Caki2 (cell line): ENCODE measurements at places on chromosomes 2 and 18. TPM values are rescaled to one million over a fixed set of nuclear protein-coding genes. Genes with fewer than 3 reads are reported as not detected.

The SLC5A7 gene
- not detected in 2 replicates for total RNA-seq

The CCDC85A gene
- 0.54 and 0.70 TPM in 2 replicates for total RNA-seq

The RPS27A gene
- total RNA-seq, result 1,837 and 2,150 TPM in 2 replicates

The MEIS1 gene
- total RNA-seq, result 2.7 TPM in 2 replicates

The DAPL1 gene
- not detected in 2 replicates for total RNA-seq

The GALNT3 gene
- 0.37 and 0.43 TPM in 2 replicates for total RNA-seq

The MAPRE3 gene
- total RNA-seq, result 25.9 and 33.5 TPM in 2 replicates

The SERPINB11 gene
- not detected in 2 replicates for total RNA-seq

DNA sequence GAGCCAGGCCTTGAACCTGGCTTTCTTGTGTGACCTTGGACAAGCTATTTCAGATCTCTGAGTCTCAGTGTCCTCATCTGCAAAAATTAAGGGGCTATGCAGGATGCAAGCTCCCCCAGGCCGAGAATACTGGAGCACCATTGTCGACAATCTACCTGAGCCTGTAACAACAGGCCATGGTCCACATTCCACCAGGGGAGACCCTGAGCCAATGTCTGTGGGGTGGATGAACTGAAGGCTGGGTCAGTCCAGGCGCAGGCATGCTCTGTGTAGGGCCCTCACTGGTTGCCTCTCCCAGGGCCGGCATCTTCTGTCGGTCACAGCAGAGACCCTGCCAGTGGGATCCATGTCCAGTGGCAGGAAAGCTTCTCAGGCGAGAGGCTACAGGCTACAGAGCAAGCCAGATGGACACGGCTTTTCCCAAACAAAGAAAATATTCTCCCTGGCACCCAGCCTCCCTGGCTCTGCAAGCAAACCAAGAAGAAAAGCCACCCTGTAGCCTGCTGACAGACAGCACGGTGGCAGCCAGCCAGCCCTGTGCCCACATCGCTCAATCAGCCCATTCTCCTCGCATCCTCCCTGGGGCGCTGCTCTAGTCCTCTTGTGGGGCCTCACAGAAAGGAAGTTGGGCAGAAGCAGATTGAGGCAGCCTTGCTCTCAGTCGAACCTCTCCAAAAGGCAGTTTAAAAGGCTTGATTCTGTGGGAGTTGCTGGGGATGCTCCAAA lies 48.7 kb upstream of the FZD7 start:
- no peak for DNase-seq

DNA sequence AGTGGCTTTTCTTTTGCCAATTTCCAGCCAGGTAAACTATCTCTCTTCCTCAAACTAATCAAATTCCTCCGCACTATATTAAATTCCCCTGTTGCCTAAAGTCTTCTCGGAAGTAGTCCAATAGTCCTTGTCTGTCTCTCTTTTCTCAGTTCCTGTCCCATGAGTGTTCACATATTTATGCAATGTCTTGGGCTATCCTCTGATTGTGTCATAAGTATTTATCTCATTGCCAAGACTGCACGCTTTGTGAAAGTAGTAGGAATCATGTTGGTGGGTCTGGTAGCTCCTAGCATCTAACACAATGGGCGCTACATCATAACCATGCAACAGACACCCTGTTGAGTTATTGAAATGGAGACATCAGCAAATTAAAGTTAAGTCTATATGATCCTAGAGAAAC lies 59.9 kb upstream of the POU3F3 start:
- no peak for DNase-seq

DNA sequence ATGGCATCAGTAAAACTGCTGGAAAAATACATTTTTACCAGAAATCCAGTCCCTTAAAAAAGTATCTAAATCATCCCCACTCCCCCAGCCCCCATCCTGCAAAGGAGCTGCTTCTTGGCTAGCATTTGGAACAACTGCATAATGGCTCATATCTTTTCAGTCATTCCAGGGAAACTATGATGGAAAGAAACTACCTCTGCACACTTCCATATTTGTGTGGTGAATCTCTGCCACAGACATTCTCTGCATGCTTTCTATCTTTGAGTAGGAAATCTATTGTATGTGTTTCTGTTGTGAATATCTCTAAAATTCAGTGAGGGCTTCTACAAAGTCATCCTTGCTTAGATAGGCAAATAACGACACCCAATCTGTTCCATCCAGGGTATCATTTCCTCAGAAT lies 632.3 kb downstream of the LRP1B start:
- DNase-seq, result no peak

- no peak for DNase-seq
Observed at GRCh38 chr2:38771632-38772031, 6.4 kb upstream of the GEMIN6 start.

- no peak for DNase-seq
Observed at GRCh38 chr2:36611316-36611990, 13.5 kb upstream of the FEZ2 start.

- DNase-seq, result no peak
Observed at GRCh38 chr2:216765761-216766262, 70.5 kb upstream of the IGFBP5 start.

DNA sequence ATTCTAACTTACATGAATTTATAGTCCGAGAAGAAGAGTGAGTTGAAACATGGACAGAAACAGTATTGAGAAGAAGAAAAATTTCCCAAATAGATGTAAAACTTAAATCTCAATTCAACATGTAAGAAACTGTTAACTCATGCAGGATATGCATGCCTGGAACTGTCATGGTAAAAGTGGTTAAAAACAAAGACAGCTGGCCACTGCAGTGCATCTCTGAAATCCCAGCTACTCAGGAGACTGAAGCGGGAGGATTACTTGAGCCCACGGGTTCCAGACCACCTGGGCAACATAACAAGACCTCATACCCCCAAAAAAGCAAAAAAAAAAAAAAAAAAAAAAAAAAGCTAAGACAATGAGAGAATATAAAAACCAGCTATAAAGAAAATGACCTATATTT lies 93.0 kb upstream of the TTC27 start:
- DNase-seq, result no peak

GRCh38 chr2:63059793-63060471 lies 9.3 kb downstream of the OTX1 start:
- DNase-seq, result no peak

DNA sequence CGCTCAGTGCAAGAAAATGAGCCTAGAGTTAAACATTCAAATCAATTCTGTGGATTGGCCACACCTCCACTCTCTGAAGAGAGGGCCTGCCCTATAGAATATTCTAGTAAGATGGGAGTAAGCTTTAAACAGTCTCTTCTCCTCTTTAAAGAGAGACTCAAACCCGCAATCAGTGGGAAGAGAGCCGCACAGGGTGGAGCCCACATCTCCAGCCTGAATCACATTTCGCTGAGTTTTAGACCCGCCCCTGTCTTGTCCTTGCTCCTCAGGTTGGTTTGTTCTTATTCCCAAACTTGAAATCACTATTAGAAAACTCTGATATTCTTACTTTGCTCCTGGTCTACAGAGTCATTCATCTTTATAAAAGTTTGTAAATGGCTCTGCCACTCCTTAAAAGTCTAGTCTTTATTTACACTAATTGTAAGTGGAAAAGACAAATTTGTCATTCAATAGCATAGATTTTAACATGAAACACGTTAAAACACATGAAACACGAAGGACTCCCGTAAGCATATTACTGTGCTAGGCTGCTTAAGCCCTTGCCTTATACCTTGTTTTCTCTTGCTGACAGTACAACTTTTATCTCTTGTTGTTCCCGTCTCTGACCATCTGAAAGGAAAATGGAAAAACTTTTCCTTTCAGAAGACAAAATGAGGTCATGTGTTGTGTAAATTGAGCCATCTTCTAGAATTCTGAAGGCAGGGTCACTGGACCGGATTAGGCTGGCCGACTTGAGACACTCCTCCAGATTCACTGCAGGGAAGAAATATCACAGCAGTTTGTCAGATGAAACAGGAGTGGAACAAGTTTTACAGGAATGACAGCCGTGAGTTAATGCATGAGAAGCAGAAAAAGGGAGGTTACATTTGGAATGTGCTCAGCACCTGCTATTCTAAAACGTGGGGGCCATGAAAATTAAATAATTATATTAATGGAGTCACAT lies 5.6 kb downstream of the DSC1 start:
- no peak for DNase-seq

- no peak for DNase-seq
Observed at GRCh38 chr2:170155022-170155722, 22.8 kb upstream of the MYO3B start.

GRCh38 chr2:210860276-210860675 lies 303.9 kb downstream of the CPS1 start:
- DNase-seq, result no peak

- DNase-seq, result no peak
Observed at GRCh38 chr2:119827866-119828507, 68.3 kb downstream of the PTPN4 start.

GRCh38 chr2:109089602-109090300 lies 39.3 kb upstream of the SH3RF3 start:
- no peak for DNase-seq

DNA sequence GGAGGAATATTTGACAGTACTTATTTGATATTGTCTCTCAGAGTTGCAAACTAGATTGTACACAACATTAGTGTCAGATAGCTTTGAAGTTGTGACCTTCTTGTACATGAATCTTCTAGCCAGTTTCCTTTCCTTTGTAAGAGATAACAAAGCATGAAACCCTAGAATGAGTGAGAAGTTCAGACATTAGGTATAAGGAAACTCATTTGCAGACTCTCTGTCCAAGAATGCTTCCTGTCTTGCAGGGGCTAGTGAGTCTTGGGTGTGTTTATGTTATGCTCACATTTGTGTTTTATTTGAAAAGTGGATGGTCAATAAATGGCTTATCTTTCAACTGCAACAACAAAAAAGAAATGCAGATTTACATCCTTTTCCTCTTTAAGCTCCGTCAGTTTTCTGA lies 1.4 kb downstream of the BOD1L2 start:
- DNase-seq, result no peak

DNA sequence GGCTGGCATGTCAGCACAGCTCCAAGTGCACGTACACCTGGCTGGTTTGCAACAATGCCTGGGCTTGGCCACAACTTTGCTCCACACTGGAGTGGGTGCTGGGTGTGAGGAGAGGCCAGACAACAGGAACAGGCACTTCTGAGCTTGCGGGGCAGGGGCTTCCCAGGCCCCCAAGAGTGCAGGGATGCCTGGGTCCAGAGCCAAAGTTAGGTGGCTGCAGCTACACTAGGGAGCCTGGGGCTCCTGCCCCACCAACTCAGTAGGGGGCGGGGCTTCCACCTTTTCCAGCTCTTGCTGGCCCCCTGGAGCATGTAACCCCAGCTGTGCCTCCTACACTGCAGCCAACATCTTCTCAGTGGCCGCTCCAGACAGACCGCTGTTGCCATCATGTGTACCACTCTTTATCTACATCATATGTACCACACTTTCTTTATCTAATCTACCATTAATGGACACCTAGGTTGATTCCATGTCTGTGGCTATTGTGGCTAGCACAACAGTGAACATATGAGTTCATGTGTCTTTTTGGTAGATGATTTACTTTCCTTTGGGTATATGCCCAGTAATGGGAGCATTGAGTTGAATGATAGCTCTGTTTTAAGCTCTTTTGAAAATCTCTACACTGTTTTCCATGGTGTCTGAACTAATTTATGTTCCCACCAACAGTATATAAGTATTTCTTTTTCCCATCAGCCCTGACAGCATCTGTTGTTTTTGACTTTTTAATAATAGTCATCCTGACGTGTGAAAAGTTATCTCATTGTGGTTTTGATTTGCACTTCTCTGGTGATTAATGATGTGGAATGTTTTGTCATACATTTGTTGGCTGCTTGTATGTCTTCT lies 87.9 kb downstream of the ZNF804A start:
- DNase-seq, result peak; percentile 34

GRCh38 chr2:88239781-88240180 lies 69.6 kb downstream of the THNSL2 start:
- DNase-seq, result no peak

DNA sequence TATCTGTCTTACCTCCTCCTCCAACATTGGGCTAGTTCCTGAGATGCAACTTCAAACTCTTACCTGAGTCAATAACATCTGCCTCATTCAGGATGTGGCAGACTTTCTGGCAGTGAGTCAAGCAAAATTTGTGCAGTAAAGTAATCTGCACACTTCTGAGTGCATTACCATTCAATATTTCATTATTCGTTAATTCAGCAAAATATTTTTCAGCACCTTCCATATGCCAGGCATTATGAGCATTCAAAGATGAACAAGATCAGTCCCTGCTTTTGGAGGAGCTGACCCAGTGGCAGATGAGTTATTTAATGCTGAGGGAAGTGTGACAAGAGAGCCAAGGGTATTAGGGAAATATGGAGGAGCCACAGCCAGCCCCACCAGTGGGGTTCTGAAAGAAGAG lies 339.7 kb downstream of the LNPK start:
- DNase-seq, result no peak

DNA sequence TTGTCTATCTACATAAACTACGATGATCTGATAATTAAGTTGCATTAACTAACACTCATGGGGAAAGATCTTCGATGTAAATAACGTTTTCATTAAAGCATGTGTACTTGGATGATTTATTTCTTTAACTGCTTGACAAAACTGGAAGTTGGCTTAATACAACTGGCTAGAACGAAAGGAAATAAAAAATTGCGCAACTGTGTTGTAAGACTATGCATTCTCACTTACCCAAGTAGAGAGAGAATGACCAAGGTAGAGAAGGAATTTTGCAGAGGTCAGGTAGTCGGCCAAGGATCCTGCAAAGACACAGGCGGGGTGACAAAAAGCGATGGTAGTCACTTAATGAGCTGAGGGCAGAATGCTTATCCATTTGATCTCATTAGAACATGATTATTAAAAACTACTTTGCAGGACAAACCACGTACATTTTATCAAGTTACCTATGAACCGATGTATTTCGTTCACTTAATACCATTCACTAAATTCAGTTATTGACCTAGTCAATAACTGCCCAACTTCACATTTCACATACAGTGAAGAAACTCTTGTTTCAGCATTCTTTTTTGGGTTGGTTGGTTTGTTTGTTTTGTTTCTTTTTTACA lies 900 bp downstream of the SLC40A1 start:
- DNase-seq, result no peak

- no peak for DNase-seq
Observed at GRCh38 chr2:70161069-70161534, 29.7 kb downstream of the C2orf42 start.

- no peak for DNase-seq
Observed at GRCh38 chr2:17242813-17243485, 275.3 kb downstream of the RAD51AP2 start.

DNA sequence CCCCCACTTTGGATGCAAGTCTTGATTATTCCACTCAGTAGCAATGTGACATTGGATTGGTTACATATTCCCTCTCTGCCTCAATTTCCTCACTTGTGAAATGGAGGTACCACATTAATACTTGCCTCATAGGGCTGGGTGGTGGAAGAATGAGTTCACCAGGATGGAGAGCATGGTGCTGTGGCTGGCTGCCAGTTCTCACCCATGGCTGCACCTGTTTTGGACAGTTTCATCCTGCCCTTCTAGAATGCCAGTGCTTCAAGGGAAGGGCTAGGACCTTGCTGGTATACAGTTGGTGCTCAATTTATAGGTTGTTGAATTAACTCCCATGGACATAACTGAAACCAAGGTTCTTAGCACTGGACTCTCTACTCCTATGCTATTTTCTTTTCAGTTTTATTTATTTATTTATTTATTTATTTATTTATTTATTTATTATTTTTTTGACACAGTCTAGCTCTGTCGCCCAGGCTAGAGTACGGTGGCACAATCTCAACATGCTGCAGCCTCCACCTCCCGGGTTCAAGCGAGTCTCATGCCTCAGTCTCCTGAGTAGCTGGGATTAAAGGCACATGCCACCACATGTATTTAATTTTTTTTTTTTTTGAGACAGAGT lies 5.3 kb upstream of the SH3RF3 start:
- DNase-seq, result no peak
